ENCODE measurements at places on chromosomes 1 and 21.
A peak's percentile ranks its signal among the peaks of the same experiment; 100 is the strongest.

DNA sequence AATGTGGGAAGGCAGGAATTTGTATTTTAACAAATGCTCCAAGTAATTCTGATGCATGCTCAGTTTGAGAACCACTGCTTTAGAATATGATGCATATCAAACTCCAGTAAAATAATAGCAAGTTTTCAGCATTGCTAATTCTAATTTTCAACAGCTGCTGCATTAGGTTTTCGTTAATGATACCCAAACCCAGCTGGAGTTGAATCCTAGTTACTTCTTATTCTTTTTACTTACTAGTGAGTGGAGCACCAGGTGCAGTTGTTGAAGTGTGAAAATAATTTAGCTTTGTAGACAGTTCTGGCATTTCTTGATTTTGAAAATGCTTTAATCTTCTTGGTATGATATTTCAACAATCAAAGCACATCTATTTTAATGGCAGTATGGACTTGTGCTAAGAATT, 138.5 kb downstream of the HS2ST1 start:
- no peak for DNase-seq

DNA sequence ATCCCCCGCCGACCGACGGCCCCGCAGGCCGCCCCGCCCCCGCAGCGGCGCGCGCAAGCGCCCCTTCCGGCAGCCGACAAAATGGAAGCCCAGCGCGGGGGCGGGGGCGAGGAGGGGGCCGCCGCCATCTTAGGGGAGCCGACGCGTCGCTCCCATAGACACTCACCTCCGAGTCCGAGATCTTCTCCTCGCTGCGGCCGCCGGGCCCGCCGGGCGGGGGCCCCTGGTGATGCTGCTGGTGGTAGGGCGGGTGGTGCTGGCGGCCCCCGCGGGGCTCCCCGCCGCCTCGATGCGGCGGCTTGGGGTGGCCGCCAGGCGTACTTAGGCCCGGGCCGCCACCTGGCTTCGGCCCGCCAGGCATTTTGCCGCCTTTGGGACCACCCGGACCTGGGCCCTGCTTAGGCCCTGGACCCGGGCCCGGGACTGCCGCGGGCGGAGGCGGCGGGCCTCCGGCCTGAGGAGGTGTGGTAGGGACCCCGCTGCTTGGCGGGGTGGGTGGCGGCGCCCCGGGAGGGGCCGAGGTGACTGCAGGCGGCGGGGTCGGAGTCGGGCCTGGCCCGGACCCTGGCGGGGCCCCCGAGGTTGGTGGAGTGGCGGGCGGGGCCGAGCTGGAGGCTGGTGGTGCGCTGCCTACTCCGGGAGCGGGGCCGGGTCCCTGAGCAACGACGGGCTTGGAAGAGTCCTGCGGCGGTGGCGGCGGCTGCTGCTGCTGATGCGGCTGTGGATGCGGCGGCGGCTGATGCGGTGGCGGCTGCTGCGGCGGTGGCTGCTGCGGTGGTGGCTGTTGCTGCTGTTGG, 691 bp downstream of the SFPQ start:
- peak; percentile 88 for DNase-seq

- no peak for DNase-seq
Measured at GRCh38 chr1:93839307-93839706, 39.7 kb downstream of the DNTTIP2 start.

DNA sequence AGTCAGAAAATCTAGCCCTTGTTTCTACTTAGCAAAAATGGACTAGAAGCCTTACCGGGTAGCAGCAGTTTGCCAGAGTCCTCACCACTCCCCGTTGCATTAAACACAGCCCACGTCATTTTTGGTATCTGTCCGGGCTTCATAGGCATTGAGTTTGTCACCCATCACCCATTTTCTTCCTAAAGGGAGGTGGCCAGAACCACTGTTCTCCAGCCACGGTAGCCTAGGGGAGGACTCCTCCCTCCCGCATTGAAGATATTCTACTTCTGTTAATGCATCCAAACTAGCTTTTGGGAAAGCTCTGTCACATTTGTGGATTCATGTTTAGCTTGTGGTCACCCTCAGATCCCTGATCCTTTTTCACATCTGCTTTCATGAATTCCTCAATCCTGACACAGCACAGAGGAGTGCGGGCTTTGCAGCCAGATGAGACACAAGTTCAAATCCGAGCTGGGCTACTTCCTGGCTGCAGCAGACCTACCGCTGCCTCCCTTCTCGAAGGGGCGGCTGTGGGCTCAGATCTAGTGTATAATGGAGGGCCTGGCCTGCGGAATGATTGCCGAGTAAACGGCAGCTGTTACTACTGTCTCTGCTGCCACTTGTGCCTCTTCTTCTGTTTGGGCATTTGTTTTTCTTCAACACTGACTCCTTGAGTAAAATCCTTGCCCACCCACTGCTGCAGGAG, 63.2 kb upstream of the EFHD2 start:
- DNase-seq: peak; percentile 5

- no peak for DNase-seq
Measured at GRCh38 chr1:2476061-2476999, at the start of gene PLCH2. Gene PLCH2, plus strand, starts transcription at chr1:2476289. Its CDS starts 300 bp downstream, at chr1:2476589.

DNA sequence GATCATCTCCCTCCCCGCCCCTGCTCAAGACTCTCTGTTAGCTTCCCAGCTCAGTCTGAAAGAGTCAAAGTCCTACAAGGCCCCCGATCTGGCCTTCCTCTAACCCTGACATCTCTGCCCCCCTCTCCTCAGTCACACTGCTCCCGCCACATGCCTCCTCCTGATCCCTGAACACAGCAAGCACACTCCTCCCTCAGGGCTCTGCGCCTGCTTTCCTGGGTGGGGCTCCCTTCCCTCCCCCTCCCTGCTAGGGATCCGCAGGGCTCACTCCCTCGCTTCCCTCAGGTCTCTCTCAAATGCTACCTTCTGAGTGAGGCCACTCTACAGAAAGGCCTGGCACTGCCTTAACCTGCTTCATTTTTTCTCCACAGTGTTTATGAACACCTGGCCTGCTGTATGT, 5.7 kb upstream of the GALE start:
- no peak for DNase-seq

DNA sequence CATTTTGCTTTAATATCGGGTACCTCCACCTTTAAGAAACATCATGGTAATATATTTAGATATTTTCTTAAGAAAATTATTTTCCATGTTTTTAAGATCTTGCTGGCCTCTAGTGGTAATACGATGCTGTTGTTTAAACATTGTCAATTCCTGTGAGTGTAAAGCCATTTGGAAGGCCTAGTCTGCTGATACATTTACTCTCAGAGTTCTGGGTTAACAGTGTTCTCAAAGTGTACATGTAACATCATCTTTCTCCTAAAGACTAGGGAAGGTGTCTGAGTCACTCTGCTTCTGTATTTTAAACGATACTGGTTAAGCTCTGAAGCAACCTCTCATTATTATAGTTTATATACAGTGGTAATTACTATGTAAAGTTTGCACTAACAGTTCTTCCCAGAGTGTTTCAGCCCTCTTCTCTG, 189.1 kb downstream of the RASAL2 start:
- DNase-seq: no peak

DNA sequence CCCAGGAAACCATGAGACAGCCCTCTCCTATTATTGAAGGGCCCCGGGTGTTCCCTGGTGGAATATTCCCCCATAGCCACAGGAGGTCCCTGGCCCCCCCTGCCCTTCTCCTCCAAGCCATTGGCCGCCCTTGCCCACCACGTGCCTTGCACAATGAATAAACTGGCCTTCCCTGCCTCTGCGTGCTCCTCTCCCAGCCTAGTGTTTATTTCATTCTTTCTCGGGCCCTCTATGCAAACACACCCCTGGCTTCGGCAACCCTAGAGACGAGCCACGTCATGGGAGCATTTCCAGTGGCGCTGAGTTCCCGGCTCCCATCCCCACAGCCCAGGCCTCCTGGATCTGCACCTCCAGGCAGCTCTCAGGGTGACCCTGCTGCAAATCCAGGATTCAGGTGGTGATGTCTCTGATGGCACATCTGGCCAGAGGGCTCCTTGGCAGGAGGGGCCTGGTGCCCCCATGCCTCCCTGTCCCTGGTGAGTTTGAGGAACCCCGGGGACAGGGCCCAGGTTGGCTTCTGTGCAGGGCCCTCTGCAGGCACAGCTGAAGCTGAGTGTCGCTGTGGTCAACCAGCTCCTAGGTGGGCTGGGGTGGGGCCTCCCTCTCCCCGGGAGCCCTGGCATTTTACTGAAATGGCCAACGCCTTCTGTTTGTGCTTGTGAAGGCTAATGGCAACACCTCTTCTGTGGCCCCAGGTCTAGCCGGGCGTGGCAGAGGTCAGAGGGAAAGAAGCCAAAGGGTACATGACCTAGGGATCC, 6.2 kb downstream of the KRTAP10-12 start:
- peak; percentile 24 for DNase-seq

DNA sequence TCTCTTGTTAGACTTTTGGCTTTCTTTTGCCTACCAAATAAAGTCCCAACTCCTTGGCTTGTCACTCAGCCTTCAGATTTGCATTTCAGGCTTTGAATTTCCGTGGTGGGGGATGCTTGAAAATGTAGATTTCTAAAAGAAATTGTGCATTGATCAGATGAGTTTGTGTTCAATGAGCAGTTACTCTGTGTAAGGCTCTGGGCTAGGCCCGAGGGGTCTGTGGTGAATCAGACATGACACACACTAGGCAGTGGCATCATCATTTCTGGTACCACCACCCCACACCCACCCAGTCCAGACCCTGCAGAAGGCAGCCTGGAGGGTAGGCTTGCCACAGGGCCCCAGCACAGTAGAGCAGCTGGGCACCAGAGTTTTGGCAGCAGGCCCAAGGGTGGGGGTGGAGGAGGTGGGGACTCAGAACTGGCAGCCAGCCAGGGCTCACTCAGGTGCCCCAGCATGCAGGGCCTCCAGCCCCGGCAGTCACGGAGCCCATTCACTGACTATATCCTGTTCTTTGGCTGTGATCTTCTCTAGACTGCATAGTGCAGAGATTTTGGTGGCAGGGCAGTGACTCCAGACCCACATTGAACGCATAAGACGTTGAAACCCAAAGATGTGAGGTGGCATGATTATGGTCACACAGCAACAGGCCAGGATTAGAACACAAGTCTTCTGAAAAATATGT, 97.2 kb upstream of the ARTN start:
- DNase-seq: peak; percentile 59

DNA sequence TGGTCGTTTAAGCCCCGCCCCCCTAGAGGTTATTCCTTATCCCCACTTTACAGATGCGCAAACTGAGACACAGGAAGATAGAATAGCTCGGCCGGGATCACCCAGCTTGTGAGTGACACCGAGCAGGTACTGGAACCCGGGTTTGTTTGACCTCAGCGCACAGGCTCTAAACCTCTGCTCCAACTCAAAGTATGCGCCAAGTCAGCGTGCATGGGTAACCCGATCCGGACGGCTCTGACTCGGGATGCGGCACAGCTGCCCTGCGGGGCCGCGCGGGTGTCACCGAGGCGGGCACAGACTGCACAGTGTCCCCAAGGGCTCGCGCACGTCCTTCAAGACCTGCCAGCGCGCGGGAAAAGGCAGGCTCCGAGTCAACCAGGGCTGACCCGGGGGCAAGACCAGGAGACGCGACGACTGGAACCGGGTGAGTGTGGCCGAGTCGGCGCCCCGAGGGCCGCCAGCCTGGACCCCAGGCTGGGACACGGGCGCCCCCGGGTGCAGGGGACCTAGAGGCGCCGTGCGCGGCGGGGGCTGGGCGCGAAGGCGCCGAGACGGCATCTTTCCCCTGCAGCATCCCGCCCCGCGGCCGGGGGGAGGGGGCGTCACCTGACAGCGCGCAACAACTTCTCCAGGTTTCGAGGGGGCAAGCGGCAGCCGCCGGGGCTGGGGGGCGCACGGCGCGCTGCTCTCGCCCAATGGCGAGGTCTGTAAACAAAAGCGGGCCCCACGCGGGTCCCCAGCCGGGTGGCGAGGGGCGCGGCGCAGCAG, 101.9 kb upstream of the SOD1 start:
- peak; percentile 56 for DNase-seq

DNA sequence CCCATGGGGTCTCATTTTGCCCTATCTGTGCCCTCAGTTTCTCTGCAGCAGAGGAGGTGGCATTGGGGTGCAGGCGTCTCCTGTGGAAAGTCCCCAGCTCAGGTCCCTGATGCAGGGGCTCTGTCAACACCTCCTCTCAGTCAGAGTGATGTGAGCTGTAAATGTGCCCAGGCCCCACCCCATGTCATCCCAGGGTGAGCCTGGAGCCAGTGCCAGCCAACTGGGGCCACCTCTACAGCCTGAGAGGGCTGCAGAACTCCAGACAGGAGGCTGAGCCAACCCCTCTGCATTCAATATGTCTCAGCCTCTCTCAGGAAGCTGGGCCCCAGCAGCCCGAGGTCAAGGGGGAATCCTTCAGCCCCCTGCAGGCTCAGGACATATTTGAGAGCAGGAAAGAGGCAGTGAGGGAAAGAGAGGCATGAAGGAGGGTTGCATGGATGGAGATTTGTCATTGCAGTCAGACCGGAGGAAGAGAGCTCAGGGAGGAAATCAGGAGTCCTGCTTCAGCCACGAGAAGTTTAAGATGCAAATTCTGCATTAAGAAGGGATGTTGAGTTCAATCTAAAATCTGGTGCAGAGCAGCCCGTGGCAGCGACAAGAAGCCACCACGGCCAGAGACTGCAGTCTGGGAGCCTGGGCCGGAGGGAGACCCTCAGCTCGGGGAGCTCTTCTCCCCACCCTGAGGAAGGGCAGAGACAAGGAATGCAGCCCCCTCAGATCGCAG, 288.2 kb upstream of the VAMP3 start:
- no peak for DNase-seq

DNA sequence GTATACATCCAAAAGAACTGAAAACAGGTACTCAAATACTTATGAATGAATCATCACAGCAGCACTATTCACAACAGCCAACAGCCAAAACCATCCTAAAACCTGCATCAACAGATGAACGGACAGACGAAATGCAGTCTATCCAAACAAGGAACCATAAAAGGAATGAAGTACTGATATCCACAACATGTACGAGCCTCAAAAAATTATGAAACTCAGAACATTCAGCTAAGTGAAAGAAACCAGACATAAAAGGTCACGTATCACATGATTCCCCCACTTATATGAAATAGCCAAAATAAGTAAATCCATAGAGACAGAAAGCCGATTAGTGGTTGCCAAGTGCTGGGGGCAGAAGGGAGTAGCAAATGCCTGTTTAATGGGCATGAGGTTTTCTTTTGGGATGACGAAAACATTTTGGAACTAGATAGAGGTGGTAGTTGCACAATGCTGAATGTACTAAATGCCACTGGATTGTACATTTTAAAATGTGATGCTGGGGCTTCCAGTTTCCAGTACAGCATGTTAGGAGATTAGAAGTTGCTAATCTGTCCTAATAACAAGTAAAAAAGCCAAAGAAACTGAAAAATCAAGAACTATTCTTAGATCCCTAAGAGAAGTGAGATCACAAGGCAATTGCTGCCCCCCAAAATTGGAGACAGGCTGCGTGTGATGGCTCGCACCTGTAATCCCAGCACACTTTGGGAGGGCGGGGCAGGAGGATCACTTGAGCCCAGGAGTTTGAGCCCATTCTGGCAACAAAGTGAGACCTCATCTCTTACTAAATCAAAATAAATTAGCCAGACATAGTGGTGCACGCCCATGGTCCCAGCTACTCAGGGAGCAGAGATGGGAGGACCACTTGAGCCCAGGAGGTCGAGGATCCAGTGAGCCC, 25.3 kb downstream of the CLSTN1 start:
- no peak for DNase-seq

- DNase-seq: no peak
Measured at GRCh38 chr1:66175098-66175497, 358.9 kb upstream of the SGIP1 start.

Data from right lobe of liver (tissue), 6 donors.